ENCODE measurements at places on chromosomes 11 and 22.

DNA sequence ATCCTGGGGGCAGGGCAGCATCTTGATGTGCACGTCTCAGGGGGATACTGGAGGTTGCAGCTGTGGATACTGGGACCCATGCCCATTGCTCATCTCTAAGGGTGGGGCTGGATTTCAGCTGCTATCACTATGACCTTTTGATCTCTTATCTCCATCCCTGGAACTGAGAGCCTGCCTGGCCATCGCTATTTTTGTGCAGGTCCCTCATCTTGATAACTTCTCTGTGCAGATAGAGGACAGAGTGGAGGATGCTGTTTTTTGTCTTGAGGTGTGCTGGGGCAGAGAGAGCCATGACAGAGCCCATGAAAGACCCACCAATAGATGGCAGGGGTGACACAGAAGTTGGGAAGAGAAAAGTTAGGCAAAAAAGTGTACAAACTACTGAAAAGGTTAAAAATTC is 5.1 kb upstream of the INSC start:
- no peak for DNase-seq

DNA sequence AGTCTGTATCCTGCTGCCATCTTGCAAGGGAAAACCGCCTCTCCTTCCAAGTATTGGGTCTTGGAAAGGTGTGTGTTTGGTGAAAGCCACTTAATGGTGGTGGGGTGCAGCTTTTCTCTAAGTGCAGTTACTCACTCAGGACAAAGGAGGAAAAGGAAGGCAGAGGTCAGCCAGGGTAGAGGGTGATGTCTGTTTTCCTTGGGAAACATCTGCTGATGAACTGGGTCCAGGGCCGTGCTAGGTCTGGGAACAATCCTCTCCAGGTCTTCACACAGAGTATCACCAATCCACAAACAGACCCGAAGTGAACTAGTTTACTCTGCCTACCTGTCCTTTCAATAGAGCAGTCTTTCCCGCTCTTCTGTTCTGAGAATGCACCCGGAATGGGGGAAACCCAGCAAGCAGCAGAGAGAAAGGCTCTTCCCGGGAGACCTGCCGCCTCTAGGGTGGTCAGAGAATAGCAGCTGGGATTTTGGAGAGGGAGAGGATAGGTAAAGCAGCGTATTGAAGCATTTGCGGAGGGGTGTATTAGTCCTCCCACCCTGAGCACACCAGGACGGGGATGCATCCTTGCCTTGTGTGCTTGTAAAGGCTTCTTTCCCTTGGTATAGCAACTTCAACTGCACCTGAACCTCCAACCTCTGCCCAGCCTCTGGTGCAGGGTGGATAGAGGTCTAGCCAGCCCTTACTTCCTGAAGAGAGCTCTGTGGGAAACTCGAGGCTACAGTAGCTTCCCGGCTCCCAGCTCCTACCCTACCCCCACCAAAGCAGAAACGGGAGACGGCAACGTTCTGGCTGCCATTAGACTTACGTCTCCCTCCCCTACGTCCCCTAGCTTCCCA is 20.7 kb downstream of the LHFPL7 start:
- DNase-seq: no peak

GRCh38 chr11:112566124-112566523 is 305.5 kb upstream of the PLET1 start:
- DNase-seq: no peak

DNA sequence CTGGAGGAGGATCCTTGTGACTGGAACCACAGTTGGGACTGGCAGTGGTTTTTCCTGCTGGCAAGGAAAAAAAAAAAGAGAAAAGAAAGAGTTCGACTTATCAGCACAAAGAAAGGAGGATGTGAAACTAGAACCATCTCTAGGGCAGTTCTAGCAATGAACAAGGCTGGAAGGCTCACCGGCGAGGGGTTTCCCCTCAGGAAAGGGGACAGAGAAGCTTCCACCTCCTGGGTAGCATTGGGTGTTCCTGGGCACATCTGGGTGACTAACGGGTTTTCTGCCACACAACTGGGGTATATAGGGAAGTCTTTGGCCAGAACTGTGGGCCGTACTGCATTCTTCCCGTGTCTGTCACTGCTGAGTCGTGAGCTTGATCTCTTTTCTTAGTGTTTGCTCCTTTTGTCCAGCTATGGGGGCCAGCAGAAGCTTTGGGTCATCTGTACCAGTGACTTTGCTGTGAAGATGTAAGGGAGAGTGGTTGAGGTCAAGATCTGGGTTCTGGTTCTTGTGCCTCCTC is 109.4 kb upstream of the OR4B1 start:
- peak; percentile 54 for DNase-seq

- DNase-seq: no peak
Observed at GRCh38 chr11:110179064-110179463, 85.9 kb downstream of the ZC3H12C start.

DNA sequence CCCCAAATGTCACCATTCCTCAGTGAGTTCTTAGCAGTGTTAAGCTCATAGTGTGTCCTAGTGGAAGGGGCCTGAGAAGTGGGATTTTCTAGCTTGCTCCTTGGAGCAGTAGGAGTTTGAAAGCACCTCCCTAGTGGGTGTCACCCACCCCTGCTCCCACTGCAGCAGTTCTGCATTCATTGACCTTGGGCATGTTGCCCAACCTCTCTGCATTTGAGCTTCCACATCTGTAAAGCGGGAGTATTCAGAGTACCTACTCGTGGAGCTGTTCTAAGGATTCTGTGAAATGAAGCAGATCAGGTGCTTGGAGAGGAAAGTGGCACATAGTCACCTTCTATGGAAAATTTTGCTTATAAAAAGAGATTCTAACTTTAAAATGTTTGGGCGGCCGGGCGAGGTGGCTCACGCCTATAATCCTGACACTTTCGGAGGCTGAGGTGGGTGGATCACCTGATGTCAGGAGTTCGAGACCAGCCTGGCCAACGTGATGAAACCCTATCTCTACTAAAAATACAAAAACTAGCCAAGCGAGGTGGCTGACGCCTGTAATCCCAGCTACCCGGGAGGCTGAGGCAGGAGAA is 16.9 kb downstream of the LMO2 start:
- no peak for DNase-seq

- DNase-seq: no peak
Observed at GRCh38 chr11:61833471-61833870, 5.4 kb downstream of the FADS2 start.

- DNase-seq: no peak
Observed at GRCh38 chr11:71472357-71472885, 19.4 kb downstream of the NADSYN1 start.

DNA sequence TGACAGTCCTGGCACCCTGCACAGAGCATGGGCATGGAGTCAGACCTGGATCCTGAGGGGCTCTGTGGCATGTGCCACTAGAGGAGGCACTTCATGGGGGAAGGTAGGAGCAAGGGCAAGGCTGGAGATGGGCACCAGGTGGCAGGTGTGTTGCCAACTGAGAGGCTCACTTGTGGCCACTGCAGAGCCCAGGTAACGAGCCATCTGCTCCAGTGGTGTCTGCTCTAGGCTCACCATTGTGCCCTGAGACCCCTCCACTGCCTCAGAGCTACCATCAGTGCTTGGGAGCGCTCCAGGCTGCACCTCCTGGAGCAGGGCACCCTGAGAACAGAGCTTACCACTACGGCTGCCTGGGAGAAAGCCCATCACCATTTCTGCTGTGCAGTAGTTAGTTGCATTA is 1.3 kb upstream of the ZDHHC8 start:
- no peak for DNase-seq

DNA sequence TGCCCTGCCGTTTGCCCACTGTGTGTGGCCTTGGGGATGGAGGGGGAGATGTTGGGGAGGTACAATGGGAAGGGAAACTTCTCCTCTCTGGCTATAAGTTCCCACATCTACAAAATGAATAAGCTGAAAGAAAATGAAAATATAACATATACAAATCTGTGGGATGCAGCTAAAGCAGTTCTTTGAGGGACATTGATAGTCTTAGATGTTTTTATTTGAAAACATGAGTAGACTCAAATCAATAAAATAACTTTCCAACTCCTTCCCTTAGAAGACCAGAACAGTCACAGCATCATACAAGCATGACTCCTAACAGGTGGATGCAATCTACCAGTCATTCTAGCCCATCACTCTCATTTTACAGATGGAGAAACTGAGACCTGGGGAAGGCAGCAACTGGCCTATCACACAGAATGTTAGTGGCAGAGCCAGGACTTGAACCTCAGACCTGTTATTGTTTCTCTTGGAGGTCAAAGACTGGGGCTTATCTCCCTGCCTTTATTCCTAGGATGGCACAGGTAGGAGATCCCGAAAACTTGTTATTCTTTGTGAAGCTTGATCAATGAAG is 25.2 kb upstream of the CCDC86 start:
- DNase-seq: no peak

DNA sequence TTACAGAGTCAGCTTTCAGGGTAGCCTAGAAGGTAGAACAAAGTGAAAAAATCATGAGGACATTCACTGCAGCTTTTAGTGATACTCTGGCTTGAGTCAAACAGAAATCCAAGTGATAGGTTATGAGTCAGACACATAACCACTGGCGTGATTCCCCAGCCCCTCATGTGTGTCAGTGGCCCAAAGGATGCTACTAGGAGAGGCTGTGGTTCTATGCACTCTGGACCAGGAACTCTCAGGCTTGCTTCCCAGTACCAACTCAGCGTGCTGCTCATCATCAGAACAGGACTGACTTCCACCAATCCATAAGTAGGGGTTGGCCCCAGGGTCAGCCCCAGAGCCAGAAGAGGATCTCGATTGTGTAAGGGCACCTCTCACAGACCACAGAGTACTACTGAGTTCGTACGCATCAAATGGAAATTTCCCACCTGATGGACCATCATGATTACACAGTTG is 116.8 kb downstream of the MED15 start:
- peak; percentile 52 for DNase-seq

DNA sequence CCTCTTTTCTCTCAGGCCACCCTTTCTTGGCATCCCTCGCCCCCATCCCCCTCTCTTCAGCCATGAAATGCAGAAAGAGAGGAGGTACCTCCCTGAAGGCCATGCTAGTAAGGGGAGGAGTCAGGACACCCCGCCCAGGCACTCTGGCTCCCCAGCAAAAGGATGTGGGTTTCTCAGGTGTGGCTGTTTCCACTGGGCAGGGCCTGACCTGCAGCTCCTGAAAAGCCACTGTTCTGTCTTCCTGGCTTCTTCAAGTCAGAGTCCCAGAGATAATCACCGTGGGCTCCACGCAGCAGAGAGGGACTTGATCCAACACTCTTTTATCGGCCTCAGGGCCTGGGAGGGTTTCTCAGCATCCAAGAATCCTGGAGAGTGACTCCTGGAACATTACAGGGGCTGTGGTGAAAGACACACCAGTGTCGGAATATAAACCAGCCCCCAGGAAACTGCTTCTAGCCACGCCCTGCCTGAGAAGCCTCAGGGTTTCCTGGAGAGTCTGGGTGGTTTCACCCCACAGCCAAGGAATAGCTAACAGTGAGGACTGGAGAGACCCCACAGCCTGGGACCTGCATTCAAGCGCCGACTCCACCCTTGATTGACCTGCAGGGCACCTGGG is 45.7 kb upstream of the TSPAN18 start:
- DNase-seq: peak; percentile 33

GRCh38 chr11:3796346-3796745 is 1.0 kb downstream of the NUP98 start:
- DNase-seq: no peak

DNA sequence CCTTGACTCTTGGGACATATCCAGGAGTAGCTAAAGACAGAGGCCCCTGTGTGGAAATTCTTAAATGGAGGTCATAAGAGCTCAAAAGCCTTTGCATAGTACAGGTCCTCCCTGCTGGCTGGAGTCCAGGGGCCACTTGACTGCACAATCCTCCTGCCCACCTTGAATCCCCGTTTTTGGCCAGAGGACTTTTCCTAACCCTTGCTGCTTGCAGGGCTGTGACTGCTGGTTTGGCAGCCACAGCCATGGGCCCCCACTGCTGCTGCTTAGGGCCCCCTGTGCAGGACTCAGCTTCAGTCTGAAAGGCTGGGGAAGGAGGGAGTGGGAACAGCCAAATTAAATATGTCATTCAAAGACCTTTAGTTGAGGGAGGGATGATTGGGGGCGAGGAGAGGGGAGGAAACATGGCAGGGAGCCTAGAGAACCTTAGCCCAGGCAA is 33.4 kb downstream of the ARHGAP1 start:
- no peak for DNase-seq

GRCh38 chr11:2912498-2912897 is 16.7 kb downstream of the PHLDA2 start:
- DNase-seq: no peak

DNA sequence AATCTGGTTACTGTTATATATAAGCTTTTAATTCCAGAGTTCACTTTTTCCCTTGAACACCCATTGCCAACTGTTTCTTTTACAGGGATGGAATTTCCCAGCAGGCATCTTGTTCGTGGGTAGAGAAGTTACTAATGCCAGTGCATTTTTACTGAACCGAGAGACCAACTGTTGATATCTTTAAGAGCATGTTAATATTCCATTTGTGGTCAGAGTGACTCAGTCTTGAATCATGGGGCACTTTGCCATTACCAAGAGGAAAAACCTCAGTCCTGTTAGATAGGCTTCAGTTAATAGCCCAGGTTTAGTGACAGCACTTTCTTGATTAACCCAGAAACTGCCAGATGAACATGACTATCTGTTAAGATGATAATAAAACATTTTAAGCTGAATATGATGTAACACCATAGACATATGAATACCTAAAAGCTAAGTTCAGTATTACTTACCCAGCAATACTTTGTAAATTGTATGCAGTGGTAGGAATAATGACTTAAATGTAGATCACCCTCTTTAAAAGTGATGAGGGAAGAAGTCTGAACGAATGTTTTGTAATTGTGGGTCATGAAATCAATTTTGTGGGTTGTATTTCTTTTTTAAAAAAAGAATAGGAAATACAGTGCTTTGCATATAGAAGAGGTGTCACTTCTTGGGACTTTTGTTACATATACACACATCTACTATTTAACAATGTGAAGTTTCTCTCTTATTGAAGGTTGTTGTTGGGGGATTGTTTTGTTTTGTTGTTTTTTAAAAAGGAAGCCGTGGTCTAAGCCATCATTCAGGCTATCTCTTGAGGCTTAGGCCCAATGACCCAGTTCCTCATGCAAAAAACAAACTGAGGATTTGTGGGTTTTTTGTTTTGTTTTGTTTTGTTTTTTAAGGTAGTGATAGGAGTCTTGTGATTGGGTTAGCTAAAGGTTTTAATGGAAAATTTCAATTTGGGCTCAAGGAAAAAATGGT is 79.2 kb upstream of the GRIK4 start:
- peak; percentile 53 for DNase-seq

GRCh38 chr11:107928767-107929507 is 689 bp downstream of the RAB39A start:
- no peak for DNase-seq

GRCh38 chr11:63821411-63821810 is 8.2 kb downstream of the SPINDOC start:
- no peak for DNase-seq

Measured in stimulated activated CD4-positive, alpha-beta T cell treated with anti-CD3 and anti-CD28 coated beads, Interleukin-4, amount 100 ng/mL, for 24 hours (primary cell).